ENCODE measurements at places on chromosomes 2 and 18. TPM values are rescaled to one million over a fixed set of nuclear protein-coding genes. Genes with fewer than 3 reads are reported as not detected.

NDC80 gene
- polyA plus RNA-seq: 8.5 TPM

ELOA2 gene
- not detected for polyA plus RNA-seq

TLX2 gene
- not detected for polyA plus RNA-seq

GPC1 gene
- 97.8 TPM for polyA plus RNA-seq

PROKR1 gene
- polyA plus RNA-seq: 0.44 TPM

UCN gene
- 1.9 TPM for polyA plus RNA-seq
